ENCODE measurements at places on chromosomes 4 and X.
A peak's percentile ranks its signal among the peaks of the same experiment; 100 is the strongest.

DNA sequence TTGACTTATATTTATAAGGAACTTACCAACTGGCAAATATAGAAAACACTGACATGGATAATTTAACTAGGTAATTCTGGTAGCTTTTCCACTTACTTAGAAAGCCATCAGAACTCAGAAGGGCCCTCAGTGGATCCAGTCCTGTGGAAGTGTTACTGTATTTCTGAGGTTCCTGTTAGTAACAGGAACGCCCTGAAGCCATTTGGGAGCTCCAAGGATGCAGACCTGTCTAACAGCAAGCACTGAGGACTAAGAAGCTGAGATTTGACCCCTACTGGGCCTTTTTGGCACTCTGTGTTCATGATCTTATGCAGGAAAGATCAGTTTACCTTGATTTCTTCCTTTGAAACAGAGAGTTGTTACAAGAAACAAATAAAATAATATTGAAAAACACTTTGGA, 46.0 kb upstream of the TLL1 start:
- no peak for DNase-seq

DNA sequence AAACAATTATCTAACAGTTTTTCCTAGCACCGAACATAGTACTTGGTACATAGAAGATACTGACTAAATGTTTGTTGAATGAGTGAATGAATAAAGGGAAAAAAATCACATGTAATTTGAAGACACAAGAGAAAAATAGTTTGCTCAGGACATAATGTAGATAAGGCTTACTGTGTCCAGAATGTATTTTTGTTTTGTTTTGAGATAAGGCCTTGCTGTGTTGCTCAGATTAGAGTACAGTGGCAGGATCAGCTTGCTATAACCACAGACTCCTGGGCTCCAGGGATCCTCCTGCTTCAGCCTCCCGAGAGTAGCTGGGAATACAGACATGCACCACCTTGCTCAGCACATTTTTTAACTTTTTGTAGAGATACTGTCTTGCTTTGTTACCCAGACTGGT, 6.5 kb downstream of the FAM199X start:
- DNase-seq = no peak

DNA sequence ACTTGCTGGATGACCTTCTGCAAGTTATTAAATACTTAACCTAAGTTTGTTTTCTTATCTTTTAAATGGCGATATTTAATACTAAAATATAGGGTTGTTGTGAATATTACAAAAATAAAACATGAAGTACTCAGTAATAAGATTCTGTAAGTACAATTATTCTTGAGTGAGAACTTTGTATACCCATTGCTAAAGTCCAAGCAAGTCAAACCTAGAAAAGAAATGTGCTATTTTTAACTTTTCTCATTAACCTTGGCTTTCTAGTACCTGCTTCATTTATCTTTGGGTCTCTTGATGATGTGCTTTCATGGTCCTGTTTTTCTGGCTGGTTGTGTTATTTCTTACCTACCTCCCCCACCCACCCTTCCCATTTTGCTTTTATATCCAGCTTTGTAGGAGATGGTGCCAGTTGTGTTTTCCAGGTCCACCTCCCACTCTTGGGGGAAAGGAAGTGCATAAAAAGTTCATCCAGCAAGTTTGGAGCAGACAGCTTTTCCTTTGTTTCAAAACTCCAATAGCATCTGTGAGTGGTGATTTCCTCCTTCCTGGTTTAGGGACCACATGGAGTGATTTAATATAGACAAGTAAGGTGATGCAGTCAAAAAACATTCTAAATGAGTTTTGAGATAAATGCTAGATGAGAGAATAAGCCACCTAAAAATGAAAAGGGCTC, 7.5 kb upstream of the CXCL8 start:
- no peak for DNase-seq

GRCh38 chr4:84481077-84481859, 17.8 kb downstream of the NKX6-1 start:
- no peak for DNase-seq

DNA sequence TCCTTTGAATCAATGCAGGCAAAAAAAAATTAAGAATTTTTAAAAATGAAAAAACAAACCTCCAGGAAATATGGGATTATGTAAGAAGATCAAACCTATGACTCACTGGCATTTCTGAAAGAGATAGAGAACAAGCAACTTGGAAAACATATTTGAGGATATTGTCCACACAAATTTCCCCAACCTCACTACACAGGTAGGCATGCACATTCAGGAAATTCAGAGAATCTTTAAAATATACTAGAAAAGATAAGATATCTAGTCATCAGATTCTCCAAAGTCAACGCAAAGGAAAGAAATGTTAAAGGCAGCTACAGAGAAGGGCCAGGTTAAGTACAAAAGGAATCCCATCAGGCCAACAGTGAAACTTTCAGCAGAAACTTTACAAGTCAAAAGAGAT, 85.6 kb downstream of the ANTXR2 start:
- DNase-seq = no peak

GRCh38 chr4:94165256-94165655, 42.4 kb upstream of the SMARCAD1 start:
- DNase-seq = no peak

- DNase-seq = no peak
These were observed 31.0 kb downstream of the FRYL start for GRCh38 chr4:48748949-48749596.

GRCh38 chr4:47703956-47704355, 133.9 kb downstream of the CORIN start:
- no peak for DNase-seq

- DNase-seq = no peak
These were observed 366.6 kb downstream of the GASK1B start for GRCh38 chr4:157806184-157806583.

- DNase-seq = no peak
These were observed 9.4 kb downstream of the ANKRD50 start for GRCh38 chr4:124703154-124703553.

GRCh38 chrX:102957751-102958150, 20.7 kb downstream of the RAB40AL start:
- no peak for DNase-seq

DNA sequence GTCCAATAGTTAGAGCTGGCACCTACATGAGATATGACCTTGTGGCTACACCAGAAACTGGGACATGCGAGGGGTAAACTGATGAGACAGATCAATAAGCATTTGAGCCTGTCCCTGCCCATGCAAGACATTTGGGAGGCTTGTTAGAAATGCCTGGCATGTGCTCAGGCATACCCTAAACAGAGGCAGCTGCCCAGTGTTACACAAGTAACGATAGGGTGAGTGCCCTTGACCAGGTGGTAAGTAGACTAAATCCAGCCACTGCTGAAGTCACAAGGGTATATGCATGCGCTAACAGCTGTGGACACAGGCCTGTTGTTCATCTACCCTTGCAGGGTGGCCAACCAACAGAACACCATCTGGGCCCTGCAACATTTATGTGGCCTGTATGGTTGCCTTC, 56.1 kb upstream of the CCDC149 start:
- DNase-seq = no peak

- DNase-seq = peak; percentile 27
These were observed 49.4 kb downstream of the ANXA10 start for GRCh38 chr4:168141733-168142132.

GRCh38 chrX:23311731-23312130, 22.9 kb upstream of the PTCHD1 start:
- DNase-seq = no peak

GRCh38 chrX:68432648-68433047, 647 bp downstream of the OPHN1 start:
- DNase-seq = no peak

- DNase-seq = no peak
These were observed 5.7 kb upstream of the CASP6 start for GRCh38 chr4:109708990-109709389.

DNA sequence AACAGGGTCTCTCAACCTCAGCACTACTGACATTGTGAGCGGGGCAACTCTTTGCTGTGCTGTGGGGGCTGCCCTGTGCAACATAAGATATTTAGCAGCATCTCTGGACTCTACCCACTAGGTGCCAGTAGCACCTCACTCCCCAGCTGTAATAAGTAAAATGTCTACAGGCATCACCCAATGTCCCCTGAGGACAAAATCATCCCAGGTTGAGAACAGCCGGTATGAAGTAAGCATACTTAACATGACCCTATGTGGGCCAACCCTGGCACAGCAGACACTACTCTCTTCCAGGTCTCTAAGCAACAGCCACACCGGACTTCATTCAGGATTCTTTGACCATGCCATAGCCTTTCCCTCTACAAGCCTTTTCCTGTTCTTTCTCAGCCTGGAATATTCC, 10.5 kb upstream of the MGST2 start:
- DNase-seq = peak; percentile 37

- DNase-seq = no peak
These were observed 90.4 kb downstream of the MOSPD2 start for GRCh38 chrX:14963447-14964236.

- DNase-seq = no peak
These were observed 18.0 kb downstream of the RUFY3 start for GRCh38 chr4:70739496-70740337.

DNA sequence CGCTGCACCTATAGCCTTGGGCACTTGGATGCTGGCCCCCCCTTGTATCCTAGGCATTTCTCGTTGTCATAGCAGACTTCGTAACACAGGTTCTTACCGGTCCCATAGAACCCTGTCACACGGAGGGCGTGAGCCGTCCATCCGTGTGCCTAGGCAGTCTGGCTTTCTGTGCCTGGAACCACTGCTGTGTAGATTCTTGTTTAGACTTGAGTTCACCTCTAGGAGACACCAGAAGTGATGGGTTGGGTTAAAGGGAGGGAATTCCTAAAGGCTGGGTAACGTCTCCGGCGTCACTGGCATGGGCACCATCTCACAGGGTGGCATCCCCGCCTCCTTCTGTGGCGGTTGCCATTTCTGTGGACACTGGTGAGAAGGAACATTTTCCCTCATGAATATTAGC, 13.5 kb upstream of the NKX1-1 start:
- peak; percentile 6 for DNase-seq

DNA sequence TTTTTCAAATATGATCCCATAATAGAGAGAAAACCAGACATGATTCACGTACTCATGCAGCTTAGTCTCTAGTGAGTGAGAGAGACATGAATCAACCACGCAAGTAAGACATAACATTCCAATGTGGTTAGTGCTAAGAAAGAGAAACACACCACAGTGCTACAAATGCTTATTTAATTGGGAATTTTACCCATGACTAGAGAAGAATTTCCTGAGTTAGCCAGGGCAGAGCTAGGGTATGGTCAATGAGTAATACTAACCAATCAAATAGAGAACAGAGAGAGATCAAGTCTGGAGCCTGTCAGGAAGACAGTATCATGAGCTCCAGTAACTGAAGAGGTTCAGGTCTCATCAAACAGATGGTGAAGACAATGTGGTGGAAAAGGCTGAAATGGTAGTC, 495.2 kb downstream of the PDGFC start:
- no peak for DNase-seq

DNA sequence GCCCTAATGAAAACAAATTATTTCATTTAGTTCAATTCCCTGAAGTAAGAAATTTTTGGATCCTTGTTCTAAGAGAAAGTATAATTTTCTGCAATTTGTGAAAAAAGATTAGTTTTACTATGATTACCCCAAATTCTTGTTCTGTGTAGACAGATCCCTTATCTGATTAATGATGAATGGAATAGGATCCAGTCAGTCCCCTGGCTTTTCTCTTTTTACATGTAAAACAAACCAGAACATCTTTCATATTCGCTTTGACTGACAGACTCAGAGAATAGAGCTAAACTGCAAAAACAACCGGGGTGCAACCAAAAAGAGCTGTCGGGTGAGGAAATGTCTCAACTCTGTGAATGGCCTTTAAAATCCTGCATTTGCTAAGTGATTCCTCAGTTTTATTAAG, 93.4 kb upstream of the VEGFC start:
- no peak for DNase-seq

GRCh38 chrX:150872773-150873336, 25.6 kb downstream of the CD99L2 start:
- DNase-seq = no peak

GRCh38 chr4:38560768-38561558, 103.0 kb upstream of the KLF3 start:
- DNase-seq = no peak

- no peak for DNase-seq
These were observed 3.4 kb downstream of the PF4V1 start for GRCh38 chr4:73856518-73856917.

- no peak for DNase-seq
These were observed 195.6 kb upstream of the TACR3 start for GRCh38 chr4:103915224-103915869.

DNA sequence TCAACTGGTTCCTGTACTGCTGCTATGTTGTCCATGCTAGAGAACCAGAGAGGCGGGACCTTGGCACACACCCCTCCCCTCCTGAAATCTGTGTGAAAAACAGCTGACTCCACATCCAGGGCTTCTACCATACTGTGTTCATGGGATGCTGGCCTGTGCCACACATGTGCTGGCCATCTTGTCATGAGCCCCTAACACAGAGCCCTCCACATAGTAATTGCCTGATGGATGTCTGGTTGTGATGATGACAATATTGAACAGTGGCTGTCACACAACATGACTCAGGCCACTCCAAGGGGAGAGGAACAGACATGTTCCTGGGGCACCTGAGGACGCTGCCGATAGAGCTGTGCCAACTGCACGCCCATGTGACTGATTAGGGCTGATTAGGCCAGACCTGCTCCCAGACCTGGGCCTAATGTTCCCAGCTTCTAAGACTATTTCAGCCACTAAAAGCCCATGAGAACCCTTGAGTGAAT, 13.1 kb downstream of the SLC25A5 start:
- no peak for DNase-seq

- no peak for DNase-seq
These were observed 80.8 kb upstream of the MAB21L2 start for GRCh38 chr4:150501009-150501727.

- no peak for DNase-seq
These were observed 75.9 kb downstream of the SLC9A7 start for GRCh38 chrX:46683048-46683447.

- DNase-seq = no peak
These were observed 5.0 kb downstream of the OPRPN start for GRCh38 chr4:70402762-70403161.

DNA sequence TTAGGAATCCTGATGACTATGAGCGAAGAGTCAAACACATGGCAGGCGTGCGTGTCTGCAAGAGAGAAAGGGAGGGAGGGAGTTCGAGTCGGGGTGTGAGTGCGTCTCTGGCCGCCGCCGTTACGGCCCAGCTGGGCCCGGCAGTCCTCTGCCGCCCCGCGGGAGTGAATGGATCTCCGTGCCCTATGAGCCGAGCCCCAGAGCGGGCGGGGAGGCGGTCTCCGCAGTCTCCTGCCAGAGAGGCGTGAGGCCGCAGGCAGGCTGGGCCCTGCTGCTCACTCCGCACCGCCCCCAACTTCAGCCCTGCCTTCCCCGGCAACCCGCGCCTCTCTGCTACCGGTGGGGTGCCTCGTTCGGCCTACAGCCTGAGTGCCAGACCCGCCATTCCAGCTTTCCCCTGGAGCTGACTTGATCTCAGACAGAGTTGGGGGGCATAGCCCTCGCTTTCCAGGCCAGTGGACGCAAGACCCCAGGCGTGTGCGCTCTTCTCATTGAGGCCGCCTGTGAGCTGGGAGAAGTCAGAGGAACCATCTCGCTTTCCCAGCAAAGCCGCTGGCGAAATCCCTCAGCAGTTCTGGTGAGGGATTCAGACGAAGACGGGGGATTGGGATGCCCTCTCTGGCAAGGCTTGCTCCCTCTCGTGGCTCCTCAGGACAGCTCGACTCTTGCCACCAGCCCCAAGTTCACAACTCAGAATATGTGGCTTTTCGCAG, 1.4 kb downstream of the SLC16A2 start:
- peak; percentile 54 for DNase-seq
